ENCODE measurements at places on chromosomes 3 and 15. TPM values are rescaled to one million over a fixed set of nuclear protein-coding genes. Genes with fewer than 3 reads are reported as not detected.

DNA sequence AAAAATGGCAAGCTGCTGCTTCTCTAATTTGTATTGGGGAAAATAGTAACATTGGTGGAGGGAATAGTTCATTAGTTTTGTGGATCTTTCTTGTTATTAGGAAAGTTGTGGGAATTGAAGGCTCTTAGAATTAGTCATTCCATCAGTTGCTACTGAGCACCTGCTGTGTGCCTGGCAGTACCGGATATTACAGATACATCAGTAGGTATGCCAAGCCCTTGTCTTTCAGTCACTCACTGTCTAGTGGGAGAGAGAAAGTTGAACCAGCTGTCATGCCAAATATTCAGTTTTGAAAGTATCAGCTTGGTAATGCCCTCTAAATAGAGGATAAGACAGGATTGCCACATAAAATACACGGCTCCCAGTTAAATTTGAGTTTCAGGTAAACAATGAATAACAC is 32.5 kb downstream of the IGSF10 start:
- DNase-seq = no peak
- no peaks in the 10 kb centered on the region for H3K36me3 ChIP-seq
- H3K4me3 ChIP-seq = no peak overlapping the region
- no peak overlapping the region for H3K27ac ChIP-seq
- no peaks in the 10 kb centered on the region for H3K27me3 ChIP-seq
- H3K4me1 ChIP-seq = no peaks in the 10 kb centered on the region

DNA sequence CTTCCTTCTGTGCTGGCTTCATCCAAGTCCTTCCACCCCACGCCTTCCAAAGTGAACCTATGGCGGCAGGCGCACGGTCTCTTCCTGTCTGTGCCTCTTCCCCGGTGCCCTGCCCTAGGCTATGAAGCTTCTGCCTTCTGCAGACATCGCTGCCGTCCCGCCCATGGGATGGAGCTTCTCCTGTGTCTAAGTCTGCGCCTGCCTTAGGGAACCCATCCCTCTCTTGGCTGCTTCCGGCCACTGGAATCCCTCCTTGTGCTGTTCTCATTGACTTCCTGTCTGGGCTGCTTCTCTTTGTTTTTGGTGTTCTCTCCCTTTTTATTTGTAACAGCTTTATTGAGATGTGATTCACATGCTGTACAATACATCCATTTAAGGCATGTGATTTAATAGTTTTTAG is 17.2 kb downstream of the CHCHD6 start:
- H3K27ac ChIP-seq = no peak overlapping the region
- H3K4me3 ChIP-seq = no peak overlapping the region
- H3K4me1 ChIP-seq = no peaks in the 10 kb centered on the region
- no peaks in the 10 kb centered on the region for H3K36me3 ChIP-seq
- no peaks in the 10 kb centered on the region for H3K27me3 ChIP-seq

PRR20G gene
- total RNA-seq = not detected

- no peaks in the 10 kb centered on the region for H3K27me3 ChIP-seq
- no peak for DNase-seq
- no peak overlapping the region for H3K27ac ChIP-seq
- no peaks in the 10 kb centered on the region for H3K36me3 ChIP-seq
Measured at GRCh38 chr15:28904541-28905315, 19.0 kb downstream of the APBA2 start.

DNA sequence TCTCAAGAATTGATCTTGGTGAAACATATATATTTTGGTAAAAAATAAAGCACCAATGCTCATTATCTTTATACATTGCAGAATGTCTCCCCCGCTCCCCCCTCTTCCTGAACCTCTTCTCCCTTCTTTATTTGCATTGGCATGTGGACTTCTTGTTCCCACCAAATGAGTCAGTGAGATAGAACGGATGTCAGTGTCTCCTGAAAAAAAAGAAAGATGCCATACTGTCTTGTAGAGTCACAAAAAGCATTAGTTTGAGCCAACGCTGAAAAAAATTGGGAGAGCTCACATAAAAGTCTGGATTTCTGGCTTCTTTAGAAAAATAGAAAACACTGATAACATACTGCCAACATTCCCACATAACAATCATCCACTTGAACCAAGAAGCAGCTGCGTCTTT is 32.0 kb upstream of the STXBP5L start:
- H3K27ac ChIP-seq = no peak overlapping the region
- no peaks in the 10 kb centered on the region for H3K4me1 ChIP-seq
- H3K36me3 ChIP-seq = no peaks in the 10 kb centered on the region

GRCh38 chr15:78944202-78944625 is 632 bp downstream of the CTSH start:
- DNase-seq = no peak
- peak overlapping the region; percentile 66 for H3K4me3 ChIP-seq
- H3K36me3 ChIP-seq = no peaks in the 10 kb centered on the region
